ENCODE measurements at places on chromosomes 16 and 17.

DNA sequence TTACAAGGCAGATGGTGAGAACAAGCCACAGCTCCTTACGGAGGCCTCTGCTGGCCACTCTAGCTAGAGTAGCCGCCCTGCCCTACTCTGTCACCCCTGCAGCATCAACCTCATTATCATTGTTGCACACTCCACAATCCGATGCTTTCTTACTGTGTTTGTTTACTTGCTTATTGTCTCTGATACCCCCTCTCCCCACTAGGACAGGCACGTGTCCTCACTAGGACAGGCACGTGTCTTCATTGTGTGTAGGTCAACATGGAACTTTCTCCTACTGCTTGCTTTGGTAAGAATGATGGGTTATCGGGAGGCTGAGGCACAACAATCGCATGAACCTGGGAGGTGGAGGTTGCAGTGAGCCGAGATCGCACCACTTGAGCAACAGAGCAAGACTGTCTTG lies 63.9 kb downstream of the KNOP1 start:
- no peak for DNase-seq

DNA sequence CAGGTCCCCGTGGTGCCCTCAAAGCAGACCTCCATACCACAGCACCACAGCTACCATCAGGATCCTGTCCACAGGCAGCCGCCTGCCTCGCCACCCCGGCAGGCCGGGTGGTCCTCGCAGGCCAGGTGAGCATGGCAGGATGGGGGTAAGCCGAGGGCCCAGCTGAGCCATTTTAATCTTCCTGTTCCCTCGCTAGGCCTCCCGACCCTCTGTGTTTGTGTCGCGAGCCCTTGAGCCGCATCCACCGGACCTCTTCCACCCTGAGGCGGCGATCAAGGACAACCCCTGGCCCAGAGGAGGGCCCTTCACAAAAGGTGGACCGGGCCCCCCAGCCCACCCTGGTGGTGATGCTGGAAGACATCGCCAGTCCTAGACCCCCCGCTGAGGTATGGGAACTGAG lies 2.0 kb downstream of the PRR14 start:
- no peak for DNase-seq

DNA sequence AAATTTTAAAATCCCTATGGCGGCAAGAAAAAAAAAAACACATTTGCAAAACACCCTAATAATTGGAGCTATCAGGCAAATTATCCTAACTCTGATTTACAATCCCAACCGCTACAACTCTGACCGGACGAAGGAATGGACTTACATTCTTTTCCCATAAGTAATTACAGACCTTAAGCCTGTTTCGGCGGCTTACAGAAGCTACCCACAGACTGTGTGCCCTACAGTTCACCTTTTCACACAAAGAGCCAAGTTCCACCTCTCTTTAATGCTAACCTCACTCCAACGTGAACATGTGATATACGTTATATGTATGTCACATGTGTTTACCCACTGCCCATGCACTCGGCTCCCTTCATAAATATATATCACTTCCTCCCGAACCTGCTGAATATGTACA lies 8.7 kb upstream of the MEAK7 start:
- DNase-seq: no peak

GRCh38 chr16:10851512-10851911 lies 25.5 kb upstream of the CIITA start:
- no peak for DNase-seq

GRCh38 chr16:74583926-74584666 lies 22.8 kb downstream of the GLG1 start:
- no peak for DNase-seq

GRCh38 chr17:6286233-6286632 lies 148.7 kb downstream of the AIPL1 start:
- no peak for DNase-seq

GRCh38 chr16:68019167-68019680 lies 3.5 kb upstream of the DPEP2NB start:
- DNase-seq: no peak

- peak; percentile 79 for DNase-seq
Observed at GRCh38 chr16:14502932-14503741, 126.9 kb downstream of the PARN start.

GRCh38 chr17:40342504-40343218 lies 21.9 kb downstream of the GJD3 start:
- no peak for DNase-seq

- no peak for DNase-seq
Observed at GRCh38 chr17:34368946-34369500, 6.0 kb upstream of the CCL1 start.

DNA sequence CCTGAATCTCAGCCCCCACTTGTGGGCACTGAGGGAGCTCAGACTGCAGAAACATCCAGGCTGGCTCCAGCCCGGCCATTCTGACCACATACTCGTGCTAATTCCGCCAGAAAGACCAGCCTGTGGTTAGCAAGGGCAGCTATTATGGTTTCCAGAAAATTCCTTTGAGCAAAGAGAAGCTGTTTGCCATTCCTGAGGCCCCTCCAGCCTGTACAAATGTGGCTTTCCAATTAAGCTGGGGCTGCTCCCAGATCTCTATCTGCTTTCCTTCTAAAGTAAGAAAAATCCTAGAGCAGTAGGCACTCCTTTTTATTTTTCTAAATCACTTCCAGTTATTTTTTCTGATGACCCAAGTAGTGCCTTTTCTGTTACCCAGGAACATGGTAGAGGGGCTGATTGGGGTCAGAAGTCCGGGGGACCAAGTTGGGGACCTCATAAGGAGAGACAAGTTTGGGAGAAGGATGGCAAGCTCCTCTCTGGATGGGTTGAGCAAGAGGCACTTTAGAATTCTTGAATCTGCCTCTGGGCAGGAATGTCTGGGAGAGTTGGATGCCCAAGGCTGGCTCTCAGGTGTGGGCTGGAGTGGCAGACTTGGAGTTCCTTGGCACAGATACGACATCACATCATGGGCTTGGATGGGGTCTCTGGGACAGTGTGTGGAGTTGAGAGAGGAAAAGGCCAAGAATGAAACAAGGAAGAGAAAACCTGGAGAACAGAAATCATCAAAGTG lies 83.3 kb upstream of the TNRC6C start:
- DNase-seq: peak; percentile 6

DNA sequence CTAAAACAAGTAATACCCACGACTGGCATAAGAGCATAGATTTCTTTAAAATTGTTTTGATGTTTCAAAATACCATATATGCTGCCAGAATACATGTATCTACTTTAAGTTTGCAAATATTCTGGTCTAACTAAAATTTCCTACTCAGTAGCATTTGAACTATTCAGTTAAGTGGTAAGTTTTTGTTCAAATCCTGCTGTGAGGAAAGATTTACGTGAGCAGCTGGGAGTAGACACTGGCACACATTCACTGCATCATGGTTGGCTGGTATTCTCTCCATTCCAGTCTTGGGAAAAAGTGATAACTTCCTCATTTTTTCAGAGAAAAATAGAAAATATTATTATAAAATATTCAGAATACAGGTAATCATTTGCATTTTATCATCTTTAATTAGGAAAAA lies 133.6 kb downstream of the SKAP1 start:
- DNase-seq: no peak

DNA sequence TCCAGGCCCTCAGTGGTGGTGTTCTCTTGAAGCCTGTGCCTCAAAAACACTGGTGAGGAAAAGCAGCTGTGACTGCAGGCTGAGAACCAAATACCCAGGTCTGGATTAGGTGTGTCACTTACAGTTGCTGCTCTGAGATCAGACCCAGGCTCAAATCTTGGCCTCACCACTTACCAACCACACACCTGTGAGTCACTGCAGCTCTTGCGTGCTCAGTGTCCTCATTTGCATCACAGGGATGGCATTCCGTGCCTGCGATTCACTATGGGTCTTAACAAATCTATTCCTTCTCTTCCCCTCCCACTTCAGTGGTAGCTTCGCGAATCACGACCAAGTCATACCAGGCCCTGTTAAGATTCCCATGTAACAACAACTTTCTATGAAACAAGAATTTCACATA lies 233.4 kb upstream of the HSBP1 start:
- peak; percentile 97 for DNase-seq

DNA sequence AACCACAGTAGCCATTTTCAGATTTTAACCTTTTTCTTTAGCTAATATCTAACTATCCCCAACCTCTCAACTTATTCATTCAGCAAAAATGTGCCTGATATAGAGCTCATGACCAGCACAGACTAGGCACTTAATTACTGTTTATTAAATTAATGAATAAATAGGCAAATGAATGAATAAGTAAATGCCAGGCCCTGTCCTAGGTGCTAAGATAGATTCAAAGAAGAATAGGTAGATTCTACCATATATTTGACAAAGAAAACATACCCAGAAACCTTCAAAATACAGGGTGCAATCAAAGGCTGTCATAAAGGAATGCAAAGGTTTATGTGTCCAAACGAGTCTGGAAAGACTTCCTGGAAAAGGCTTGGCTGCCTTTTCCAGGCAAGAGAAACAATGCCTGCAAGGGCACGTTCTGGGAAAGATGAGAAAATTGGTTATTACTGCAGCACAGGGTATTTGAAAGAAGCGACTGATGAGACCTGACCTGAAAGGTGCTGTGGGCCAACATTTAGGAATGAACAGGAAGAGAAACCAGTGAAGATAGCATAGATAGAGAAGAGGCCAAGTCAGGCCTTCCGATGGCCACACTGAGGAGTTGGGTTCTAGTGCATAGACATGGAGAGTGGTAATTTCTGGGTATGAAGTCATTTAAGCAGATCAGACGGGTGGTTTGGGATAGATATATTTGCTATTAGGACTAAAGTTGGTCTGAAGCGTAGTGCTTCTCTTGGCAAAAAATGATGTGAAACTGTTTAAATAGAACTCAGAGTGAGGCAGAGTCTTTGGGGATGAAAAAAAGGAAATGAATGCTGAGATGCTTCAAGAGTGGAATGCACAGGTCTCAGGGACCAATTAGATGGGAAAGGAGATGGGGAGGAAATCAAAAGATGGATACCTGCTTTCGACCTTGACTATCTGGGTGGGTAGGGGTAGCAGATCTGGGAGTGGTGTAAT lies 11.4 kb upstream of the CCL2 start:
- no peak for DNase-seq

GRCh38 chr16:72500545-72500944 lies 328.6 kb upstream of the PMFBP1 start:
- DNase-seq: no peak

DNA sequence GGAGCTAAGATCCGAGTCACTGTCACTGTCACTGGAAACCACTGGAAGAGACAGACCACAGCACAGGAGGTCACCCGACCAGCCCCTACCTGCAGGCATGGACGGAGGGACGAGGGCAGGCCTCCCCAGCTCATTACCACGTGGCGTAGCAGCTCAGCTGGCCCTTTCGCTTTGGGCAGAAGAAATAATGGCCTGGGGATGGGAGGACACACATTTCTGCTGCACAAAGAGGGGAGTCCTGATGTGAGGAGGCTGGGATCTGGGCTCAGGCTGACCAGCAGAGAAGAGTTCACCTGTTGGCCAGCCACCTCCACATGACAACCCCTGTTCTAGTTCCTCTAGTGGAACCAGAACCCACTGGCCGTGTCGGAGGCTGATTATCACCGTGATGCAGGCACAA lies 38.2 kb upstream of the DOC2B start:
- no peak for DNase-seq

- DNase-seq: no peak
Observed at GRCh38 chr16:75570396-75571065, 4.4 kb downstream of the GABARAPL2 start.

- no peak for DNase-seq
Observed at GRCh38 chr17:72386619-72387237, 265.9 kb downstream of the SOX9 start.

DNA sequence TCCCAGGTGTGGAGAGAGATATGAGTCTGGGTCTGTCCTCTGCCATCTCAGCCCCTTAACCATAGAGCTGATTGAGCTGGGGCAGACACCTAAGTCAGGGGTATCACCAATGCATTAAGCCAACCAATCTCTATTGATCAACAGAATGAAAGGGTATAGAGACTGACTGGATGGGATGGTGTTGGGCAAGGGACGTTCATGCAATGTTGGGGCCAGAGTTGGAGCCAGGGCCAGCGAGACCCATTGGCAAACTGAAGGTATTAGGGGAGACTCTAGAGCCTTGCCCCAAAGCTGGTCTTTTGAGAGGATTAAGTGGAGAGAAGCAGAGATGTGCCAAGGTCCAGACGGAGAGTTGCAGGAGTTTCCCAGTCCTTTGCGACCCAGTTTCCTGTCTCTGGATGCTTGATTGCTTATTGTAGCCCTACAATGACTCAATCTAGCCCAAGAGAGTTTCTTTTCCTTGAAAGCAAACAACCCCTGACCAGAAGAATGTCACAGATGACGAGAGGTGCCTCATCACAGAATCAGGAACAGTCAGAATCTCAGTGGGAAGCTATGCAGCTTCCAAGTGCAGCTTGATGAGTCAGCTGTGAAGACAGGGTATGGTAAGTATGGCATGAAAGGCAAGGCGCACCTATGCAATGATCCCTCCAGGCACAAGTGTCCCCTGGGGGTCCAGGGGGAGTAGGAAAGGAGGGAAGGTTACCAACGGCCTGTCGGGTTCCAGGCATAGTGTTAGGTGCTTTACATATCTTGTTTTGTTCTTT lies 137.2 kb downstream of the UTP18 start:
- DNase-seq: peak; percentile 97

- DNase-seq: no peak
Observed at GRCh38 chr16:57051696-57052228, 40.6 kb upstream of the CPNE2 start.

DNA sequence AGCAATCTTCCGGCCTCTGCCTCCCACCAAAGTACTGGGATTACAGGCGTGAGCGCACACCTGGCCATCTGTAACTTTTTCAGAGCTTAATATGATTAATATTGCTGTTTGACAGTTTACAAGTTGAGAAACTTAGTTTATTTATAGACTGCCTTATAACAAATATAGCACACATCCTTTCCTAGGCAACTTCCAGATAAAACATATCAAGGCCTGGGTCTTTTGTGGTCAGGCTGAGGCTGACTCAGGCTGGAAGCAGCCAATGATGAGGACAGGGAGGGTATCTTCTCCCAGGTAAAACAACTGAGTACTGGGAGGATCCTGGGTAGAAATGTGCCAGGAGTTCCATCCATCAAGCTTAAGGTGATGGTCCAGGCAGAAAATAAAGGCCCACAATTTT lies 16.2 kb downstream of the LUC7L start:
- DNase-seq: peak; percentile 33

- DNase-seq: peak; percentile 99
Observed at GRCh38 chr16:67277294-67277998, 1.9 kb upstream of the PLEKHG4 start.

DNA sequence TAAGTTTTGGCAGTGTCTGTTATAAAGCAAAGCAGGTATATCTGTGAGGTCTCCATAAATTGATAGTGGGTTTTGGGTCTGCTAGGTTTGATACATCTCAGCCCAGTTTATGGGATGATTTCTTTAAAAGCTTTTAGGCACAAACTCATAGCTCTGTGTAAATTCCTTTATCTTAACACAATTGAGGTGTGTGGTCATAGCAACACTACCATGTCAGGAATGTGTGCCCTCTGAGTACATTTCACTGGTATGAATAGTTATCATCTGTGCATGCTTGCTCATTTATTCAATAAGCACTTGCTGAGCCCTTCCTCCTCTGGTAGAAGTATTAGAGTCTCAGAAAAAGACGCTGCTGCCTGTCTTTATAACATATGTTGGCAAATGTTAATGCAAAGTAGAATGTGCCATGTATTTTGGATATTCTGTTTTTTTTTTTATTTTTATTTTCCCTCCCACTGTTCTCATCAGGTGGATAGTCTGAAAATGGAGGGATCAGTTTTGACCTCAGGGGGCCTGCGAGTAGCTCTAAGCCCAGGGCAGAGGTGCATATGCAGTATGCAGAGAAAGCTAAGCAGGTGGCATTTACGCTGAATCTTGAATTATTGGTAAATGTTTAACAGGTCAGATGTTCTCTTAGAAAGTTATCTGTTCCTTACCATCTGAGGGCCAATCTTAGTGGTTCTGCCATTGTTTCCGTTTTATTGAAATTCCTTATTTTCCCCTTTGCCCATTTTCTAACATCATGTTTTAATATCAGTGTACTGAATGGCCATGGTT lies 90.7 kb downstream of the WNT3 start:
- DNase-seq: peak; percentile 92
